Urinary bladder (tissue), 4 donors: ENCODE measurements at places on chromosomes 2 and 18. TPM values are rescaled to one million over a fixed set of nuclear protein-coding genes. Genes with fewer than 3 reads are reported as not detected.

DNA sequence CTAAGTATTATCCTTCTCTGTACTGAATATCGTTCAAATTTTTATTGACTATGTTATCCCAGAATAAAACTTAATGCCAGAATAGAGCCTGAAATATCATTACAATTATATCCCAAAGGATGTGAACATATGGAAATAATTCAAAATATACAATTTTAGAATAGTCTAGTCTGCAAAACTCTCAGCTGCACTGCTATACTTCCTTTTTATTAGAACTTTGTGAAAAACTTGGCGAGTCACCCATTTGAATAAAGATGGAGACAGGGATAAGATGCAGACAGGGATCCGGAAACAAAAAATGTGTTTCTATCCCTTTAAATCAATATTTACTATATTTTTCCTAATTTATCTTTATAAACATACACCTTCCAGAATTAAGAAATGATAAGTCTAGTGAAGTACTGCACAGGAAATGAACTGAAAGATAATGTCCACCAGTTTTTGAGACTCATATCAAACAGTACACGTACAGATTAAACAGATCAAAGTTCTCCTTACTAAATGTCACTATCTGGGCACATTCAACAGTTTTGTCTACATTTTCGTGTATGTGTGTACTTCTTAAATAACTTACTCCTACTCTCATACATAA, 107.8 kb downstream of the MEP1B start:
- peak; percentile 49 for DNase-seq

DNA sequence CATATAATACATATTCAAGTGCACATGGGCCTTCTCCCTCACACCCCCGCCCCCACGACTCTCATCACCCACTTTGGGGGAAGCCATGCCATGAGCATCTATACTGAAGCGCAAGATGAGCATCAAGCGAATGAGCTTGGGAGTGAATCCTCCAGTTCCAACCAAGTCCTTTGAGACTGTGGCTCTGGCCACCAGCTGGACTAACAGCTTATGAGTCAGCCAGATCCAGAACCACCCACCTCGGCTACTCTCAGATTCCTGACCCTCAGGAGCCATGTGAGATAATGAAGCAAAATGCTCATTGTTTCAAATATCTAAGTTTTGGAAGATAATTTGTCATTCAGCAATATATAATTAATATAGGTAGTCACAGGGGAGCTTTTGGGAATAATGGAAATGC, 22.2 kb upstream of the IL1RL1 start:
- DNase-seq = no peak

- no peak for DNase-seq
These were observed 184.7 kb upstream of the LINC00305 start for GRCh38 chr18:64333584-64333983.

DNA sequence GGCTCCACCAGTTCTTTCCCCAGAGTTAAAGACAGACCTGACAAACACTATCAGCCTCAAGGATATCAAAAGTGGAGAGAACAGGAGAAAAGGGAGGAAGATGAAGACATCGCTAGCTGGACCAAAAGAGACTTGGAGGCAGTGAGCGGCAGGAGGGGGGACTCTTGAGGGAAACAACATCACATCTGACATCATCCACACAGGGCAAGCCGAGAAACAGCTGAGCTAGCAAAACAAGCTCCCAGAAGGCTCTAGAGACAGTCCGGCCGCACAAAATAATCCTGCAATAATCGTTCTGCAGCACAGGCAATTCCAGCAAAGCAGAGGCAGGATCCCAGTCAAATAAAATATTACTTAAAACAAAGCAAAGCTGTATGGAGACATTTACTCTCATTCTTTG, 239.8 kb downstream of the EN1 start:
- DNase-seq = no peak

- no peak for DNase-seq
These were observed 14.0 kb downstream of the RAMP1 start for GRCh38 chr2:237873421-237873831.

DNA sequence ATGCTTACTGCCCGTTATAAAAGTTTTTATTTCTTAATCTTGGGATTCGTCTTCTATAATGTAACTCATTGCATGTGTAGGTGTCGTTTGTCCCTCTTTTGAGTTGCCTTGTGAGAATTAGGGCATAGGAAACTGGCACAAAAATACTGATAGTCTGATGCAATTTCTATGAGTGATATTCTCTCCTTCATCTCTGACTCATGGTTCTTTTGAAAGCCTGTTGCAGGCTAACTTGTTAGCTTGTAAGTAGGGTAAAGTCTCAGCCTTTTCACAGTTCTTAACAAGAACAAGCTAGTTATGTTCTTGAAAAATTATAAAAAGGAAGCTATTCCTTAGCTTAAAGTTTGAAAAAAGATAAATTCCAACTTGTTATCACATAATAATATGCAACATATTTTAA, 1085.4 kb upstream of the NRXN1 start:
- no peak for DNase-seq

DNA sequence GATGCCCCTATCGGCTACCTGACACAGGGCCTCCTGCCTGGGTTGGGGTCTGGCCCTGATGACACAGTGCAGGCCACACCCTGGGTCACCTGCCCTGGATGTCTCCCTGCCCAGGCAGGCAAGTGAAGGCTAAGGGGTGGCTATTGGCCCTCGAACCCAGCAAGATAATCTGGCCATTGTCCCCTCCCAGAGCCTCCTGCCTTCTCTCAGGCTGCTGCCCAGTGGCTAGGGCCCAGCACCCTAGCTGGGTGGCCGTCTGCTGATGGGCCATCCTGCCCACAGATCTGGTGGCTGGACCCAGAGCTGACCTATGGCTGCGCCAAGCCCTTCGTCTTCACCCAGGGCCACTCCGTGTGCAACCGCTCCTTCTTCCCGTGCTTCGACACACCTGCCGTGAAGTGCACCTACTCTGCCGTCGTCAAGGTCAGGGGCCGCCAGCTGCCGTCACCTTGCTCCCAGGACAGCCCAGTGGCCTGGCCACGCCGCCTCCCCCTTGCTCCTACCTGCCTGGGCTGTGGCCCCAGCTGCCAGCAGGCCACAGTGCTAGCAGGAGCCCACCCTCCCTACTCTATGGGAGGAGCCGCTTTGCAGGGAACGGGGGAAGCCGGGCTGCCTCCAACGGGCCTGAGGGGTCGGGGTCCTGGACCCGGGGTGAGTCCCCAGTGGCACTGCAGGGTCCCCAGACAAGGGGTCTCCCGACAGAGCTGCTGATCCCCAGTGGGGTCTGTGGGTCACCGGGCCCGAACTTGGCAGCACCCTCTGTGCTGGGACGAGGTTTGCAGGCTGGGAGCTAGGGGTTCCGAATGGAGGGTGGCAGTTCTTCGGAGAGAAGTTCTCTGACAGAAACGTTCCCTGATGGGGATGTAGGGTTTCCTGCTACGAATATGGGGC, 4.1 kb downstream of the RNPEPL1 start:
- DNase-seq = no peak

- DNase-seq = no peak
These were observed 57.9 kb upstream of the FRZB start for GRCh38 chr2:182924306-182924705.

Gene RSAD2
- total RNA-seq = 11.1 TPM

Gene MOCOS
- total RNA-seq = 0.95 TPM

Gene RFTN2
- 37.4 TPM for total RNA-seq

Gene CFAP53
- total RNA-seq = 0.42 TPM
